ENCODE measurements at places on chromosomes 5 and 9.

DNA sequence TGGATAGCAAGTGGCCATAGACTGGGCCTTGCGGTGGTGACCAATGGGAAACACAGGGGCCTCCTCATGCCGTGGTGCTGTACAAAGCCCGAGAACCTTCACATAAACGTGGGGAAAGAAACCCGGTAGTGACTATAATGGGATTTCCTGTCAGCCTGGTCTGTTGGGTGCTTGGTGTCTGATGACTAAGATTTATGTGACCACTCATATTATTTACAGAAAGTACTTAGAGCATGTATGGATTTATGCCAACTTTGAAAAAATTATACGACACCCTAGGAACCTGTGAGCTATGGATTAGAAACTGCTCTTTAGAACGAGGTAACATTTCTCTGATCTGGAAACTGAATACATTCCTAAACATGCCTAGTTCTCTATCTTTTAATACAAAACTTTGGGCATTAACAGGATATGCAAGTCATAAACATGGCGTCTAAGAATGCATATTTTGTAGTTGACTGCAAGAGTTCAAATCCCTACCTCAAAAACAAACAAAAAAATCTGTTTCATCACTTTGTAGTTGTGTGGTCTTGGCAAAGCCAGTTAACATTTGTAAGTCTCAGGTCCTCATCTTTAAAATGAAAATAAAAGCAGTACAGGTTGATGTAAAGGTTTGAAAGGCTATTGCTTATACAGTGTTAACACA, 85.4 kb downstream of the TMEM167A start:
- no peak for DNase-seq

DNA sequence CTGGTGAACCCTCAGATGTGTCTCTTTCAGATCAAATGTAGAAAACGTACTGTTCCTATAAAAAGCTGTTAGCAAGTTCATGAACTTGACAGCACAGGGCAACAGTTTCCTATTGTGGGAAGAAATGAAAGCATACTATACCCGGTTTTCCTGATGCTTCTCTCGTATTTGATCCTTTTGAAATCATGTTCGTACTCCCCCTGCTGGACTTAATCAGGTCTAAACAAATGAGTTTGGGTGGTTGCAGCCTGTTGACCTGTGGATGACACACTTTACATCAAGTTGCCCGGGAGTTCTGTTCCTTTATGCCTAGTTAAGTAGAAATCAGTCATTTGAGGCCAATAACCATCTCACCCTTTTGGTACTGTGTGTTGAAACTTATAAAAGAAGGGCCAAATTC, 1992.3 kb downstream of the MAT2B start:
- no peak for DNase-seq

DNA sequence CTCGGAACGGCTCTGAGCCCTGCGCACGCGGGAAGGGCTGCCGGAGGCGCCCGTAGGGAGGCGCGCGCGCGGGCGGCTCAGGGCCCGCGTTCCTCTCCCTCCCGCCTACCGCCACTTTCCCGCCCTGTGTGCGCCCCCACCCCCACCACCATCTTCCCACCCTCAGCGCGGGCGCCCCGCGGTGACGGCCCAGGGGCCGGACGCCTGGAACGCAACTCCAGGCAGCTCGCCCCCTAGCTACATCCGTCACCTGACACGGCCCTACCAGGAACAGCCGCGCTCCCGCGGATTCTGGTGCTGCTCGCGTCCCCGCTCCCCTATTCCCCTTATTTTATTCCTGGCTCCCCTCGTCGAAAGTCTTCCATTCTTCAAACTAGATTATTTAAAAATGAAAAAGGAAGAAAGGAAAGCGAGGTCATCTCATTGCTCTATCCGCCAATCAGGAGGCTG, at the start of gene CDKN2B-AS1:
CDKN2B-AS1 (plus strand) TSS at position 236 of the 450 bp plus-strand sequence.
- peak; percentile 72 for DNase-seq

- no peak for DNase-seq
Observed at GRCh38 chr5:52743970-52744369, 43.7 kb upstream of the ITGA1 start.

- no peak for DNase-seq
Observed at GRCh38 chr9:122190597-122191381, 31.1 kb downstream of the MORN5 start.

All from activated CD8-positive, alpha-beta memory T cell treated with anti-CD3 and anti-CD28 coated beads for 24 hours (primary cell).